ENCODE measurements at places on chromosomes 7 and 10.

- no peak for DNase-seq
Observed at GRCh38 chr7:24777806-24778205, 20.5 kb upstream of the GSDME start.

DNA sequence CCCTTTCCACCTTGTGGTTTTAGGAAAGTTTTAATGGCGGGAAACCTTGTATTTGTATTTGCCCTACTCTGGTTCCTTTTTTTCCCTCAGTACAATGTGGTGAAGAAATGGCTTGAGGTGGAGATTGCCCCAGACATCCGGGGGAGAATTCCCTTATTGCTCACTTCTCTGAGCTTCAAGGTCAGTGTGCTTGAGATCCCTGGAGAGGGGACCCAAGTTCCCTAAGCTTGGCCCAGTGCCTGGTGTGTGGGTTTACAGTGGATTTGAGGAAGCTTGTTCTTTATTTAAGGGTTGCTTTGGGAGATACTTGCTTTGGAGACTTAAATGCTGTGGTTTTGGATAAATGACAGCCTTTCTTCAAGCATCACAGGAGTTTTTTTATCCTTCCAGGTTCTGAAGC, 18.3 kb downstream of the CALHM2 start:
- DNase-seq: no peak

- DNase-seq: no peak
Observed at GRCh38 chr10:121217331-121217730, 366.2 kb downstream of the WDR11 start.

DNA sequence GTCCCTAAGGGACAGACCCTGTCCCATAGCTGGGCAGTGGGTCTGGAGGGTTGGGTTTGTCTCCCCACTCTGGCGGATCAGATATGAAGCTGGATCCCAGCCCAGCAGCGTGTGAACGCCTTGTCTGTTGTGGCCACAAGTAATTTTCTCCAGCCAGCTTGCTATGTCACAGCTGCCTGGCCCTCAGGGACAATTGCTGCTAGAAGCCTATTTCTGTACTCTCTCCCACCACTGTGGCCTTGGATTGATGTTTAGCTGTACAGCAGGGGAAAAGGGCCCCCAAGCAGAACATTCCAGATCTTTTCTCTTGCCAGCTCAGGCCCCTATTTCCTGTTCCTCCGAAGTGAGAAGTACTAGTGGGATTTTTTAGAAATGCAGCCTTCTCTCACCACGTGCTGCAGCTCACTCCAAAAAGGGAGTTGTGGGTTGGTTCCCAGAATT, 53.5 kb upstream of the WAC start:
- DNase-seq: no peak

GRCh38 chr10:123146894-123147634, 872 bp upstream of the HMX2 start:
- no peak for DNase-seq
